Putamen (tissue), 1 donor: ENCODE measurements at places on chromosomes 13 and 19.

DNA sequence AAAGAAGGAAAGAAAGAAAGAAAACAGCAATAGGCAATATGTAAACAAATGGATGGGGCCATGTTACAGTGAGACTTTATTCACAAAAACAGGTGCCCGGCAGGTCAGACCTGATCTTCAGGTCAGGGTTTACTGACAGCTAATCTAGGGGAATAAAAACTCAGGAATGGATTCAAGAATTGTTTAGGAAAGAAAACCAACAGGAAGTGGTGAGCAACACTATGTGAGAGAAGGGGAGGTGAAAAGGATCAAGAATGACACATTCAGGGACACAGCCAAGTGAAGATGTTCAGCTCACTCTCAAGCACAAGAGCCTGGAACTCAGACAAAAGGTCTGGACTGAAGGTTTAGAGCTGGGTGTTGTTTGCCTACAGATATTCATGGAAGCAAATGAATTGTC is 244.5 kb downstream of the EFNB2 start:
- no peak for DNase-seq

DNA sequence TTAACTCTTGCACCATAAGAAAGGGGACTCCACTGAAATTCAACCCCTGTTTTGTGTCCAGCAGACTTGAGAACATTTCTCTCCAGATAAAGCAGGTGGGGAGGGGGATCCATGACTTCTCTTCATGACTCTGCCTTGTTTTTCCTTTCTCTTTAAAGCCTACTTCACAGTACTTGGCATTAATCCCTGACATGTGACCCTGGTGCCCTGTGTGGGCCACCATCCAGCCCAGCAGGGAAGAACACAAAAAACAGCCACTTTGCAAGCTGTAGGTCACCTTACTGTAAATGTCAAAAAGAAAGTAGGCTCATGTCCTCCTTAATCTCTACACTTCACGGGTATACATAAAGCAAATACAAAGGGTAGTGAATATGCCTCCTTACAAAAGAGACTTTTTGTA is 30.3 kb upstream of the TPP2 start:
- DNase-seq = no peak

- DNase-seq = no peak
Measured at GRCh38 chr13:50708461-50708860, 135.0 kb downstream of the DLEU7 start.

DNA sequence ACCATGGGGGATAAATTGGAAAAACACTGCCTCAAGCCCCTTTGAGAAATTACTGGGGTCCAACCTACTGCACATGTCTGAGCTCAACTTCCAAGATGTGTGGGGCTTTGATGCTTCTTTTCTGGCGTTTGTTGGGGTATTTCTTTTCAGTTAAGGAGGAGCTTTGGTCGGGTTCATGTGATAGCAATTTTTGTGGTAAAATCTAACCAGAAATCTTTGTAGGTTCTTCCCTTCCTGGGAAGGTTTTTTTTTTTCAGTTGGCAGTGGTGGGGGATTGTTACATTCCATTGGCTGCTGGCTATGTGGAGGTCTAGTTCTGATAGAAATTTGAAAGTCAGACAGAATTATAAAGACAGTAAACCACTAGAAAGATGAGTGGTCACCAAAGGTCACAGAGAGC is 327.8 kb downstream of the ATP8A2 start:
- DNase-seq = no peak

DNA sequence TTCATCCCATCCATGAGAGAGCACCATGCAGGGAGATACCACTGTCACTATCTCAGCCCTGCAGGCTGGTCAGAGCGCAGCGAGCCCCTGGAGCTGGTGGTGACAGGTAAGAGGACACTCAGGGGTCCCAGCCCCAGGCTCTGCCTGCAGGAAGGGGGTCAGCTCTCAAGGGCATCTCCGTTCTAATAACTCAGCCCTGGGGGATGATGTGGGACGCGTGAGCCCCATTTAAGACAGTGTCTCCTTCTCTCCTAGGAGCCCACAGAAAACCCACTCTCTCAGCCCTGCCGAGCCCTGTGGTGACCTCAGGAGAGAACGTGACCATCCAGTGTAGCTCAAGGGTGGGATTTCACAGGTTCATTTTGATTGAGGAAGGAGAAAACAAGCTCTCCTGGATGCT is 15.5 kb upstream of the KIR3DL3 start:
- no peak for DNase-seq

GRCh38 chr13:39106216-39107005 is 68.2 kb downstream of the NHLRC3 start:
- no peak for DNase-seq

- DNase-seq = no peak
Measured at GRCh38 chr19:35117116-35117515, 1.5 kb downstream of the FXYD3 start.

GRCh38 chr13:72204291-72204690 is 337.3 kb upstream of the DACH1 start:
- no peak for DNase-seq

DNA sequence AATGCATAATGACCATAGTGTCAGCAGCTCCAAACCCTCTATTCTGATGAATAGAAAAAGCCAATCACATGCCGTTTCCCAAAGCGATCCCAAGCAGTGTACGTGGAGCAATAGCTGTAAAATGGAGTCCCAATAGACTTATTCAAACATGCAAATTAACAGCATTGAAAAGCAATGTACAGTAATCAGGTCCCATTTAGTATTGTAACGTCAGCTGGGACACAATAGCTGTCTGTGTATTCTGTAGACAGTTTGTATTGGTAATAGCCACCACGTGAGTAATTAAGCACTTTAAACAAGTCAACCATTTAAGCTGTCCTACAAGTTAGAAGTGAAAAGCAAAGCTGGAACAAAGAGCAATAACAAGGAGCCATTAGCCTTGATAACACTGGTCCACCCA is 698.2 kb downstream of the PCDH17 start:
- no peak for DNase-seq

DNA sequence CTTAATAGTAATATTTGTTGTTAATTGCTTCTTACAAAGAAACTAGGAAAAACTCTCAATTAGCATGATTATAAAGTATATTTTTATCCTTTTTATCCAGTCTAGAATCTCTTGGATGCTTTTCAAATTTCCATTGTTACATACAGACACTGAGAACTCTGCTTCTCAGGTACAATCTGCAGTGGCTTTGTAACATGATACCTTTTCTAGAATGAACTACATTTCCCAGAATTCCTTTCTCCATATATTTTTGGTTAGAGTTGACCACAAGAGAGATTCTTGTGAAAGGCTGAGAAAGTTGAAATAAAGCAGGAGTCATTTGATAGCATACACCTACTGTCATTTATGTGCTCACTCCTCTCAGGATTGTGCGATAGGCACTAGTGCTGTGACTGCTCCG is 148.6 kb downstream of the SLITRK6 start:
- DNase-seq = no peak

DNA sequence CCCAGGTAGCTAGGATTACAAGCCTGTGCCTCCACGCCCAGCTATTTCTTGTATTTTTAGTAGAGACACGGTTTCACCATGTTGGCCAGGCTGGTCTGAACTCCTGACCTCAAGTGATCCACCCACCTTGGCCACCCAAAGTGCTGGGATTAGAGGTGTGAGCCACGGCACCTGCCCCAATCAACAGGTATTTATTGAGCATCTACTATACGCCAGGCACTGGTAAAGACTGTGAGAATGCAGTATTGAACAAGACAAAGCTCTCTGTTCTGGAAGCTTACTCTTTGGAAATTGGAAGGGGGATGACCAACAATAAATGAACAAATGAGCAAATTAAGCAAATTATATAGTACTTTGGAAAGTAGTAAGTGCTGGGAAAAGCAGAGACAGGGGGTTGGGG is 21.4 kb upstream of the ERCC1 start:
- DNase-seq = no peak

DNA sequence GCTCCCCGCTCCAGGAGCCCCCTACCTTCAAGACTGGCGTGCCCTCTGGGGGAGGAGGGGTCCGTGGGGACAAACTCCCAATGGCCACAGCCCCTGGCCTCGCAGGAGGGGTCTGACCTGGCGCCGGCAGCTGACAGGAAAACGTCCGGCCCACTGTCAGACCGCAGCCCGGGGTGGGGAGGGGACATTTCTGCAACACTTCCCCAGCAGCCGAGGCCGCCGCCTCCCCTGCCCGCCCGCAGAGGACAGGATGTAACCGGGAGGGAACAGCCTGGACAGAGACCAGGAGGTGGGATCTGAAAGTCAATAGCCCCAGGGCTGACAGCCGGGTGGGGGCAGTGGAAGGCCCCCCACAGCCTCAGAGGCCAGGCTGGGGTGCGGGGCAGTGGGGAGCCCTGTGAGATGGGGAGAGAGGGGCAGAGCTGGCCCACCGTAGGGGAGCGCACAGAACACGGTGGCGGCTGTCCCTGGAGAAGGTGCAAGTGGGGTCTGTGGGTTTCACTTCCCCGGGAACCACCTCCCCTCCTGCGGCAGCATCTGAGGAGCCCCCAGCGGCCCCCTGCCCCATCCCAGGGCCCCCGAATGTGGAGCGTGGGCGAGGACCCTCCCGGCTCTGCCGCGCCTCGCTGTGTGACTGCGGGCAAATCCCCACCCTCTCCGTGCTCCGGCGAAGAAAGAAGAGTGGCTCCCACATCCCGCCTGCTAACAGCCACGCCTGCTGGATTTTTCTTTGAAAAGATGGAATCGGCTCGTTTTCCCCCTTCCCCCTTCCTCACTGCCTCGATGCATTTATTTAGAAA is at the start of gene PEAK3:
TSS of gene PEAK3 (minus strand) at position 114 of the 800 bp plus-strand sequence. CDS start 1,244 bp downstream, outside the sequence.
- DNase-seq = peak; percentile 71

GRCh38 chr19:18865973-18866799 is 29.8 kb downstream of the CERS1 start:
- DNase-seq = peak; percentile 56

DNA sequence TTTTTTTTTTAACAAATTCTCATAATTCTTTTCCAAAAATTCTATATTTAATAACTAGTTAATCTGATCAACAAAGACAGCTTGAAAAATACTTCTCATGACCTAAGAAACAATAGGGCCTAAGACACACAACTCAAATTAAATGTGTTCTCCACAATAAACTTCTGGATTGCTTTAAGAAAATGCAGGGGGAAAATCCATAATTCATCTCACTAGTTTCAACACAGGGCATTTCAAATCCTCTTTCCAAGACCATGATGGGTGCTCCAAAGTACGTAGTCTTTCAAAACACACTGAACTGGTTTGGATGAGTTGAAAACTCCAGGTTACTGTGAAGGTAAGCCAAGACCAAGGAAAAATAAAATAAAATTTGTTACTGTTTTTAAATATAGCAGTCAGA is 62.6 kb downstream of the DCLK1 start:
- DNase-seq = no peak

DNA sequence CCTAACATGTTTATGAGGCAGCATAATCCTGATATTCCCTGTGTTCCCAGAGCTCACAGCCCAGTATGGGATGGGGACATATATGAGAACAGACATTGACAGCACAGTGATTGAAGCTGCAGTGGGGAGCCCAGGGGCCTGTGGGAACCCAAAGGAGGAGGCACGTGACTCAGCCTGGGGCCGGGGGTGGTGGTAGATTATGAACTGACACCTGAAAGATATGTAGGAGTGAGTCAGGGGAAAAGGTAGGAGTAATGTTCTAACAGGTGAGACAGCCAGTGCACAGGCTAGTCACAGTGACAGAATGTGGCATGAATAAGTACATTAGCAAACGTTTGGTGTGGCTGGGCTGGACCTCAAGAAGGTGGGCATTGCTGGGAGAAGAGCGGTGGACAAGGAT is 29.0 kb downstream of the CKM start:
- DNase-seq = peak; percentile 78

- peak; percentile 78 for DNase-seq
Measured at GRCh38 chr13:62643007-62643483, 1227.4 kb upstream of the PCDH20 start.

- DNase-seq = no peak
Measured at GRCh38 chr19:1941146-1942077, at the start of gene CSNK1G2. CSNK1G2 (plus strand) TSS chr19:1941172; CDS start chr19:1969773, 28,601 bp downstream.

- DNase-seq = no peak
Measured at GRCh38 chr19:49536921-49537462, 9.2 kb downstream of the RCN3 start.

DNA sequence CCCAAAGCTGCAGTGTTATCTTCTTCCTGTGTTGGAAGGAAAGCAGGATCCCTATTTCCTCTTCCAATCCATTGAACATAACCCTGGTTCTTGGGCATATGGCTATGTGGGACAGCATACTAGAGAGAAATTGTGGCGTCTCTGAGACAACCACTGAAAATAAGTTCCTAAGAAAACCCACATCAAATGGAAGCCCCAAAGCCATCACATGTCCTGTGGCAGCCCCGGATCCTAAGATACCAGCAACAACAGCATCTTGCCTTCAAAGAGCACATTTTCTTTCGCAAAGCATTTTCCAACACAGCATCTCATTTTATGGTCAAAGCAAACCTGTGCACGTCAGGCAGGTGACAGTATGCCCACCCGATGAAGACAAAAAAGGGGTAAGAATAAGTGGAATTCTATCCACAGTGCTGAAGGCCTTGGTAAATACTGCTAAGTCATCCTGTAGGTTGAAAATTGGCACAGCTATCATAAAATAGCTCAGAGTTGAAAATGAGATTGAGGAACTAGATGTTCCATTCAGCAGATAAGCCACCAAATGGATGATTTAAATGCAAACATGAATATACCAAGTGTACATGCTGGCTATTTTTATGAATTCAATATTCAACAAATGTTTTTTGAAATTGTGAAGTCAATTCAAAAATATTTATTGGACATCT is 232.2 kb downstream of the DLEU7 start:
- DNase-seq = no peak

- DNase-seq = no peak
Measured at GRCh38 chr13:82477436-82477835, 1404.8 kb downstream of the SLITRK1 start.

DNA sequence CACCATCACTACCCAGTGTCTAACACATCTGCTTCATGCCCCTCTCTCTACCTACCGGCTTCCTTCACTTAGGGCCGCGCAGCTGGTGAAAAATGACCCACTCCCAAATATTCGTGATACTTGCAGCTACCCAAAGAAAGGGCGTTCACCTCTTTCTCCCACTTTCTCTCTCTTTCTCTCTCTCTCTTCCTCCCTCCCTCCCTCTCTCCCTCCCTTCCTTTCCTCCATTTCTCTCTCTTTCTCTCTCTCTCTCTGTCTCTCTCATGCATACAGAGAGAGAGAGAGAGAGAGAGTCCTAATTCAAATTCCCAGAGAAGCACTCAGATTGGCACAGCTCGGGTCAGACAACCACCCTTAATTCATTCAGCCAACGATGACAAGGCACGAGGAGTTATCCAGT is 27.7 kb upstream of the POP4 start:
- DNase-seq = no peak

GRCh38 chr13:101627556-101627943 is 175.1 kb downstream of the ITGBL1 start:
- DNase-seq = no peak

- DNase-seq = no peak
Measured at GRCh38 chr19:46872967-46873366, 12.2 kb downstream of the ARHGAP35 start.

DNA sequence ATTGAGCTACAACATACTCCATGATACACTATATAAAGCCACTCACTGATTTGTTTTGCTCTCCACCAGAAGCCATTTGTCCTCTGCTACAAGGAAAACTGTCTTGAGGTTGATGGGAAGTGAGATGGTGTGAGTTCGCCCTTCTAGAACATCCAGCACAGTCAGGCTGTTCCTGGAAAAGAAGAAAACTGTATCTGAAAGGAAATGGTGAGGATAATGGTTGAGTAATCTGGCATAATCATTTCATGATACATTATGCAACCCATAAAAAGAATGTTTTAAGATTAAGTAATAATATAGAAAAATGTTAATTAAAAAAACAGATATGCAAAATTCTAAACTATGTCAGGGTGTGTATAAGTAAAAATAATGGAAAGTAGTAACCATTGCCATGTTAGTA is 233.9 kb downstream of the RGCC start:
- DNase-seq = no peak

GRCh38 chr13:35485424-35485823 is 8.9 kb upstream of the MAB21L1 start:
- no peak for DNase-seq
